CD4-positive, alpha-beta T cell treated with Interleukin-2 at 100 ng/mL for 4 hours (primary cell): ENCODE measurements at places on chromosomes 1 and 21.

DNA sequence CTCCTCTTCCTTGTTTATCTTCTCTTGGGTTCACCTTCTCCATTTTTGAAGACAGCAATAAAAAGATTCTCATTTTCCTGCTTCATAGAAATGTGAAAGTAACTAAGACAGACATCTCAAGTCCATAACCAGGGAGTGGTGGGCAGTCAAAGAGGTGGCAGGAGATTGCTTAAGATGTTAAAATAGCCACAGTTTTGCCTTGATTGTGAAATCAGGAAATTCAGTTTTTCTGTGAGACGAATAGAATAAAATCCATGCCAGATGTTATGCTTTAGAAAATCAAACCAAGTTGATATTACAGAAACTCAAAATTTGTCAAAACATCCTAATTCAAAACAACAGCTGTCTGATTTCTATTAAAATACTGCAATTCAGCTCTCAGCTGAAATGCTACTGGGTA is 57.2 kb downstream of the TNN start:
- DNase-seq, result no peak

DNA sequence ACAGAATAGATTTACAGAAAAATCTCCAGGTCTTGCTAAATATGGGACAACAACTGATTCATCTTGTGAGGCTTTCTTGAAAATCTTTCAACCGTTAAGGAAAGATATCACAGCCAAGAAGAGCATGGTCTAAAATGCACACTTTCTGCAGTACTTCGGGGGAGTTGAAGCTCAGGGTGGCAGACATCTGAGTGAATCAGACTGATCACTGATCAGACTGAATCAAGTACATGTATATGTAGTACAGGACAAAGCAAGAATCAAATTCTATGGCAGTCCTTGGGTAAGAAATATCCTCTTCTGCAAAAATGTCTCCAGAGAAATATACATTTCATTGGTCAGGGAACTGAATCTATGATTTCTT is 212.4 kb upstream of the SPAG17 start:
- no peak for DNase-seq

DNA sequence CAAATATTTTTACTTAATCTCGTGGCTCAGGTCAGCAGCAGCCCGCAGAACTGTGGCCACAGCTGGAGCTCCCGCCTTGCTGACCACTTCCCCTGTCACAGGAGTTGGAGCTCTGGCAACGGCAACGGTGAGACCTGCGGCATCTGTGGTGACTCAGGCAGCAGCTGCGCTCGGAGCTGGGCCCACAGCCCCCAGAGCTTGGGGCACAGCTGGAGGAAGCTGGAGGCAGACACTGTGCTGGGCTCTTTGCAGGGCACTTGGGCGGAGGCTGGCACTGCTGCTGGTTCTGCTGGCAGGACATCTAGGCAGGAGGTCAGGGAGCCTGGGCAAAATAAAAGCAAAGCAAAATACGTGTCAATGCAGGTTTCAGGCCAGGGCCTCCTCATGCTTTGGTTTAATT is at the start of gene LCE3A:
LCE3A (minus strand) TSS at position 301 of the 400 bp plus-strand sequence; CDS start at position 301, 0 bp downstream.
- no peak for DNase-seq

- DNase-seq, result peak; percentile 38
These were observed 712 bp upstream of the LAMB3 start for GRCh38 chr1:209652873-209653401.

- no peak for DNase-seq
These were observed 32.8 kb downstream of the SNAP47 start for GRCh38 chr1:227768125-227768439.

GRCh38 chr1:89842567-89843272 is 21.9 kb downstream of the LRRC8D start:
- DNase-seq, result no peak

- DNase-seq, result peak; percentile 4
These were observed 14.9 kb upstream of the CENPS start for GRCh38 chr1:10415211-10415930.

- DNase-seq, result peak; percentile 75
These were observed at the start of gene TTC22 for GRCh38 chr1:54800899-54801759. Gene TTC22 (minus strand): TSS chr1:54801323. CDS start chr1:54801163, 160 bp downstream.

GRCh38 chr1:166307261-166308188 is 140.7 kb upstream of the FAM78B start:
- DNase-seq, result no peak

DNA sequence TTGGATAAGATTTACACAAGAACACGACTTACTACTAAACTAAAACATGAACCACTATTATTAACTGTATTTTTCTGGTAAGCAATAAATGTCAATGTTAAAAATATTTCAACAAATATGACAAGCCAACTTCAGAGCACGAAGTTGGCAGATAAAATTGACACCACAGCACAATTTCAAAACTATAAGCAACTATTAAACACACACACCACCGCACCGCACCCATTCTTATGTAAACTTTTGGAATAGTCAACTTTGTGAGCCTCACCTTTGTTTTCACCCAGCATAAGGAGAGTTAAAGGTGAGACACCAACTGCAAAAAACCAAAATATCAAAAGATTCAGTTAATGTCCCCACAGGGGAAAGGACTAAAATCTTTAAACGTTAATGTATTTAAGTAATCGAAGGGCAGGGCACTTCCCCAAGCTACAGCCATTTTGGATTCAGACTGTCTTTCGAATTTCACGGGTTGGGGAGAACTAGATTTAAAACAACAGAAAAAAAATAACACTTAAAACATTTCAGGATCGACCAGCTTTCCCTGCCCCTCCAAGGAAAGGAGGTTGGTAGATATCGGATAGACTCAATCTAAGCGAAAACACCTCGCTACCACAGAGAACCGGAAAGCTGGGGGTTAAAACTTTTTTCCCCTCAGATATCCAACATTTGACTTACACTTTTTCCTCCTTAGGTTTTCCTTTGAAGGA is 872 bp downstream of the GPBP1L1 start:
- DNase-seq, result peak; percentile 12

DNA sequence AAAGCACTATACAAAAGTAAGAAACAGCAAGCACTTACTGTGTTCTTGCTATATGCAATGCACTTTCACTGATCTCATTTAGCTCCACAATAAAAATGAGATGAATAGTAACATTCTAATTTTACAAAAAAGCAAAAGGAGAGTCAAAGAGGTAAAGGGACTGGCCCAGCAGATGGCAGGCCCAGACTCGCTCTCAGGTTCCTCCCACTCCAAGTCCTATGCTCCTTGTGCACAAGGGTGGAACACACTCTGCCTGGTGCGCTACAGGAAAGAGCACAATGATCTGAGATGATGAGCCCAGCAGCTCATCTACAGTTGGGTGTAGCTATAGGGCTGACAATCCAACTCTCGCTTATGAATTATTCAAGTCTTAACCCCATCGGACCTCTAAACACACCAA is 94.1 kb upstream of the LYST start:
- no peak for DNase-seq

- no peak for DNase-seq
These were observed 11.4 kb upstream of the B3GALT5 start for GRCh38 chr21:39601187-39601928.

DNA sequence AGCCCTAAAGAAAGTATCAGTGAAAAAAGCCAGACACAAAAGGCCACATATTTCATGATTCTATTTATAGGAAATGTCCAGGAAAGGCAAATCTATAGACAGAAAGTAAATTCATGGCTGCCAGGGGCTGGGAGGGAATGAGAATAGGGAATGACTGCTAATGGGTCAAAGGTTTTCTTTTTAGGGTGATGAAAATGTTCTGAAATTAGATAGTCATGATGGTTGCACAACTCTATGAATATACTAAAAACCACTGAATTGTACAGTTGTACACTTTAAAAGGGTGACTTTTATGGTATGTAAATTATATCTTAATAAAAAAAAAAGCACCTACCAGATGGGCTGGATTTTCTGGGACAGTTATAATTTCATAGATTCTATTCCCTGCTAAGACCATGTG is 114.8 kb downstream of the CNIH3 start:
- DNase-seq, result no peak

- no peak for DNase-seq
These were observed 55.8 kb downstream of the SSBP3 start for GRCh38 chr1:54350360-54350759.

DNA sequence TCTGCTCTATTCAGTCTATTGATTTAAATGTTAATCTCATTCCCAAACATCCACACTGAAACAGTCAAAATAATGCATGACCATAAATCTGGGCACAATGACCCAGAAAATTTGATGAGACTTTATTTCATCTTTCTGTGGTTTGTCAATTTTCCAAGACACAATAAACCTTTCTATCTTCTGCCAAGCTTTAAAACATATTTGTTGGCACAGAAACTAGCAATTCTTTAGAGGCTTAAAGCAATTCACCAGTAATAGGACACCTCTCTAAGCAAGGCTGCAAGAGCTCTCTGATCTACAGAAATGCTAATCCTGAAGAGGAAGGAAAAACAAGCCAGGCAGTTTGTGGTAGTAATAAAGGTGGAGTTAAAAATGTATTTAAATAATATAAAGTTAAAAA is 113.7 kb downstream of the FCRL5 start:
- DNase-seq, result no peak

- no peak for DNase-seq
These were observed 751.0 kb downstream of the MRPL39 start for GRCh38 chr21:24856326-24856725.

DNA sequence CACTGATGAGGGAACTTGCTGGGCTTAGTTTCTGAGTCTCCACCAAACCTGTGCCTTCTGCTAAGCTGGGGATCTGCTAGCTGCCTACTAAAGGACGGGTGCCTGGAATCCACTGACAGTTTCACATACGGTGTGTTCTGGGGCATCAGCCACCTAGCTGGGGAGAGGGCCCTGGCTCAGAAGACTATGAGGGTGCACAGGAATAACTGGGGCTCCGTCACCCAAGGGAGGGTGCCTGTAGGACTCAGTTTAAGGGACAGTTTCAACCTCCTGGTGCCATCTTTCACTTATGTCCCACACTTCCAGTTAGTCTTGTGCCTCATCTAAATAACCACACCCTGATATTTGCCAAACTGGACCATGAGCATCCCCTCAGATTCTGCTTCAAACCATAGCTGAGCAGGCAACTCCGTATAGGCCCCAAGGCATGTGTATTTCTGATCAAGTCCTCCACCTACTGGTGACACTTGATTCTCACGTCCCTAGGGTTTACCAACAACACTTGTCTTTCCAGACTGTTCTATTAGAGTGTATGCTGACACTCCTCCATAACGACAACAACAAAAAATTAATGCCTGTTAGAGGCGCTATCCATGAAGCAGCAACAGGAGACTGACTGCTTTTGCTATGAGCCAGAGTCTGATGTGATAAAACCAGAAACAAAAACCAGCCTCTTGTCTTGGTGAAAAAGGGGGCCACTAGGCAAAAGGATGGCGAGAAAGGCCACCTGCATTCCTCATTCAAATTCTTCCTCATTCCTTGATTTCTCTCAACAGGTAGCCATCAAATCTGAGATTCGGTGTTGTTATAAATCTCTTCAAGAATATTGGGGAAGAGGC is 55.0 kb upstream of the PAXBP1 start:
- DNase-seq, result peak; percentile 42

DNA sequence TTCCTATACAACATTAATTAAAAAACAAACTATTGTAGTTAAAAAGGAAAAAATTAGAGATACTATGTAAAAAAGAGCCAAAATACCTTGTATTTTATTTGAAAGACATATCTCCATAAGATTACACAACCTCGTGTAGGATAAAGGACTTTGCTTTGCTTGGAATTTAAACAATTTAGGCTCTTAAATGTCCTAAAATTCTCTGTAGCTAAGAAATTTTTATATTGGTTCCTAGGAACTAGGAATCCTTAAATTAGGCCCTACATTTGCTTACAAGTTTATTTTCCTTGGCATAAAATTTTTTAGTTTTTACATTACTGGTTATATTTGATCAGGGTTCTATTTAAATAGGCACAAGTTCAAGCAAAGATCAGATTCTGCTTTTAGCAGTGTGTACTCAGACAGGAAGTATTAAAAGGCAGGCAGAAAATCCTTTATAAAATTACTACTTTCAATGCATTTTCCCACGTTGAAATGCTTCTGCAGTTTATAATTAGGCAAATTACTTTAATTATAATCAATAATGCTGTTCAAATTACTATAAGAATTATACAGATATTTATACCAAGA is 3.4 kb upstream of the ANGPTL3 start:
- DNase-seq, result no peak

DNA sequence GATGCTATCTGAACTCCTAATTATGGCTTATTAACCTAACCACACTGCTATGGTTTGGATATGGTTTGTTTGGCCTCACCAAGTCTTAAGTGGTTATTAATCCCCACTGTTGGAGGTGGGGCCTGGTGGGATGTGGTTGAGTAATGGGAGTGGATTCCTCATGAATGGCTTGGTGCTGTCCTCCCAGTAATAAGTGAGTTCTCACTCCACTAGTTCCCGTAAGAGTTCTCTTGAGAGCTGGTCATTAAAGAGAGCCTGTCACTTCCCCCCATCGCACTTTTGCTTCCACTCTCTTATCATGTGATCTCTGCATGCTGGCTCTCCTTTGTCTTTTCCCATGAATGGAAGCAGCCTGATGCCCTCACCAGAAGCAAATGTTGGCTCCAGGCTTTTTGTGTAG is 328.8 kb downstream of the PLA2G4A start:
- DNase-seq, result no peak

GRCh38 chr1:182189535-182190066 is 128.1 kb upstream of the ZNF648 start:
- DNase-seq, result no peak

GRCh38 chr1:225962440-225962975 is 21.5 kb upstream of the LEFTY2 start:
- DNase-seq, result peak; percentile 46

GRCh38 chr1:51303751-51304251 is 26.6 kb downstream of the TTC39A start:
- DNase-seq, result no peak

DNA sequence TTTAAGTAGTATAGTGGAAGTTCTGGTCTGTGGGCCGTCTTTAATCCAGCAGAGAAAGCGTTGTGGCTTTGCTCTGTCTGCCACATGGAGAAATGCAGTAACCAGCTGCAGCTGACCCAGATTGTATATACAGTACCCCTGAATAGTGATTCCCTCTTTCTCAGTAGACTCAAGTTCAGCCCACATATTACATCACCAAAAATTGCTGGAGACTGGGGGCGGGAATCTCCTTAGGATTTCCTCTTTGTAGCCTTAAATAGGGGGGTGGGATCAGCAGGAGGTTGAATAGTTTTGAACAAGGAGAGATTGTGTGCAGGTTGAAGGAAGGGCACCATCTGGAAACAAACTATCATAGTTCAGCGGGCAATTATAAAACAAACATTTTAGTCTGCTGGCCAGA is at the start of gene ANGPTL1:
ANGPTL1 (minus strand) TSS at position 134 of the 400 bp plus-strand sequence. CDS start 5,301 bp downstream, outside the sequence.
- DNase-seq, result no peak

DNA sequence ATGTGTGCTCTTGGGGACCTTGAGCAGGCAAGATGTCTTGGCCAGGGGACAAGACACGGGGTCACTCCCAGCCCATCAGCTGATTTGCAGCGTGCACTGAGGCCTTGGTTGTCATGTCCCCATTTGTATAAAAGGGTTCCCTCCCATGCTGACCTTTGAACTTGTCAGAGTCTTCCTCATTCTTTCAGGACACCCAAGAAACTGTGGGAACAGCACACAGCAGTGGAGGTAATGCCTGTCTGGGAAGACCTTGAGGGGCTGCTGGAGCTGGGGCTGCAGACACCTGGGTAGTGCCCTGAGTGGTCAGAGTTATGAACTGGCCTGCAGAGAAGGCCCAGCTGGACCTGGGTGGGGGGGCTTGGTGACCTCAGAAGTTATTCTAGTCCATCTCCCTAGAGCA is 46.4 kb downstream of the FAAH start:
- DNase-seq, result no peak

GRCh38 chr1:161506336-161507223 is 1.3 kb downstream of the FCGR2A start:
- DNase-seq, result no peak
